NCI-H146 (cell line): ENCODE measurements at places on chromosomes 6 and 20.

- peak; percentile 63 for DNase-seq
Observed at GRCh38 chr20:2751878-2752566, 48.4 kb downstream of the CPXM1 start.

- DNase-seq, result peak; percentile 45
Observed at GRCh38 chr6:148538261-148539190, 195.9 kb downstream of the SASH1 start.

- no peak for DNase-seq
Observed at GRCh38 chr20:47004179-47004578, 109.5 kb downstream of the EYA2 start.

GRCh38 chr6:408599-409102, 17.1 kb downstream of the IRF4 start:
- DNase-seq, result peak; percentile 60

GRCh38 chr6:169008641-169009257, 244.9 kb downstream of the THBS2 start:
- DNase-seq, result no peak

- DNase-seq, result no peak
Observed at GRCh38 chr20:38669688-38670087, 54.6 kb upstream of the SLC32A1 start.

DNA sequence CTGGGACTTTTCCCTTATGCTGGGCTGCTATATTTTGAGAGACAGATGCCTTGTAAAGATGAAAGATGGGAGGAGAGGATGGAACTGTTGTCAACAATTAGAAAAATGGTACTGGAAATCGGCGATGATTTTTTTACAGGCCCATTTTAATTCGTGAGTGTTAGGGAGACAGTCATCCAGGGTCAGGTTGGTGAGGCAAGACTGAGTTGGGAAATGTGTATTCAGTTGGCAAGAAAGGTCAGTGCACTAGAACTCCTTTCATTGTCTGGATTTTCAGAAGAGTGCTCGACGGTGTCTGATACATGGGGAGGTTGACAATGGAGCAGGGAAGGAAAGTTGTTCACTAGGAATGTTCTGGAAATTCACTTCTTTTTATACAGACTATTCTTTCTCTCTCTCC, 394.4 kb downstream of the QKI start:
- no peak for DNase-seq

DNA sequence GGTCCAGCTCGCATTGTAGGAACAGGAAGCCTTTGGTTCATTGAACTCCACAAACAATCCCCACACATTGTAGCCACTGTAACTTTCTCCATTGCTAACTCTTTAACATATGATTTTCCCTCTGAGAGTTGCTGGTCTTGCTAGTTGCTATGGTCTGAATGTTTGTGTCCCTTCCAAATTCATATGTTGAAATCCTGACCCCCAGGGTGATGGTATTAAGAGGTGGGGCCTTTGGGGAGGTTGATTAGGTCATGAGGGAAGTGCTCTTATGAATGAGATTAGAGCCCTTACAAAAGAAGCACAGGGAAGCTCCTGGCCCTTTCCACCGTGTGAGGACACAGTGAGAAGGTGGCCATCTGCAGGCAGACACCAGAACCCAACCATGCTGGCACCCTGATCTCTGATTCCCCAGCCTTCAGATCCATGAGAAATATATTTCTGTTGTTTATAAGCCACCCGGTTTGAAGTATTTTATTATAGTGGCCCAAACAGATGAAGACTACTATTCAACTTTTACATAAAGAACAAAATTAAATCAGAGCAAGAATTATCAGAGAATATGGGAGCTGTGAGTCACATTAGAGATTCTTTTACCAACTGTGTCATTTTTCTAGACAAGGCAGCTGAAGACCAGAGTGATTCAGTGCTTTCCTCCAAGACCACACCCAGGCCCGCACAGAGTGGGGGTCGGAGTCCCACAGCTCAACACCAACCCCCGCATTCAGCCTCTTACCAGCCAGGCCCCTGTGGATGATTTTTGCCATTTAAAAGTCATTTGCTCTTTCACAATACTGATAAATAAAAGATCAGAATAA, 143.0 kb downstream of the SAMD5 start:
- DNase-seq, result peak; percentile 85

DNA sequence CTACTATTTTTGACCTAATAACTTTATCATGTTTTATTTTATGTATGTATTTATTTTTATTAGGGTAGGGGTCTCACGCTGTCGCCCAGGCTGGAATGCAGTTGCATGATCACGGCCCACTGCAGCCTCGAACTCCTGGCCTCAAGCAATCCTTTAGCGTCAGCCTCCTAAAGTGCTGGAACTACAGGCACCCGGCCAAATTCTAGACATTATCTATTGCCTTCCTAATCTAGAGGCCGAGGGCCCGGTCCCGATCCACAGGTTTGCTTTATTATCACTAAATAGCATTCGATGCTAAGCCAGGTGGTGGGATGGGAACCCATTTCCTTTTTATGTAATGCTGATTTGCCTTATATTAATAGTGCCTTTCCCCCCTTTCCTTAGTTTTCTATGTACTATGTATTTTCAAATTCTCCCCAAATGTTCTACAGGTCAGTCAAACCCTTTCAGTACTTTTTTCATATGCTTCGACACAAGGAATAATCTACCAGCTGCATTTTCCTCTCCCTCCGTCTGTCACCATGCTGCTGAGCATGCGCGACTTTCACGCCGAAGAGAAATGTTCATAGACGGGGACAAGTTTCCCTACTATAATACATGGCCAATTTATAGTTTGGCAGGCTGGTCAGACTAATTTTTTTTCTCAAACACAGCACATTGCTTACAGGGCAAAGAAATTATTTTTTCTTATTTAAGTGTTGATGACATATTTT, 6.4 kb downstream of the SERPINB6 start:
- no peak for DNase-seq

GRCh38 chr20:11936157-11936556, 18.5 kb downstream of the BTBD3 start:
- peak; percentile 100 for DNase-seq

DNA sequence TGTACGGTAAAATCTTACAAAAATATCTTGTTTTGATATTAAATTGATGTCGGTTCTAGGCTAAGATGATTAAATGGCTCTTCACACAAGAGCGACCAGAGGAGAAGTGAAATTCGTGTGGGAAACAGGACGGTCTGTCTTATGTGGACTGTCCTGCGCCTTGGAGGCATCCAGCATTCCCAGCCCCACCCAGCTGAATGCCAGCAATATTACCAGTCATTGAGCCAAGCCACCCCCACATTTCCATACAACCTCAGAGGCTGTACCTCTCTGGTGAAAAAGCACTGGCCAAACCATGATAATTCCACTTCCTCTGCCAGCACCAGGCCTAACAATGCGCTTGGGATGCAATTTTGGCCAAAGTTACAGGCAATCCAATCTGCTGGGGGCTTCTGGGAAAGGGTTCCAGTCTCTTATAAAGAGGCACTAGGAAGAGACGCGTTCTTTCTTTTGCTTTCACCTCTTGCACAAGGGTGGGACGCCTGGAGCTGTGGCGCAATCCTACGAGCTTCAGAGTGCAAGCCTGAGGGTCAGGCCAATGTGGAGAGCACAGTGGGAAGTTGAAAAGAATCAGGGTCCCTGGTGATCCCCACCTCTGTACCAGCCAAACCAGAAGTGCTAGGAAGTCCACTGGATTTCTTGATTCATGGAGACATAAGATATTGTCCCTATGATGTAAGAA, 213.1 kb downstream of the PREX1 start:
- DNase-seq, result no peak

DNA sequence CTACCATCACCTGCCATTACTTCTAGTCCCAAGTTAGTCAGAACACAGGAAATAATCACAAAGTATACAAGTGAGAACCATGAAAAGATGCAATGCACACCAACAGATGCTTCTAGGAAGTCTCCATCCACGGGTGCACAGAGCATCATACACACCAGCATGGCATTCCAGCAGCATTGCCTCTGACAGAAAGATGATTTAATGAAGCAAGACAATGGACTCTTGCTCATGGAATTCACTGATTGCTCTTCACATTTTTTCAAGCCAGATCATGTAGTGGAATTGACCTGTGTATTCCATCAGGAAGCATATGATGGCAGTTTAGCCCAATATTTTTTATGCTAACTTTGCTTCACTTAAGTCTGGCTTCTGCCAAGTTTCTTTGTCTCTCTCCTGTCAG, 406.3 kb upstream of the RGS17 start:
- no peak for DNase-seq

DNA sequence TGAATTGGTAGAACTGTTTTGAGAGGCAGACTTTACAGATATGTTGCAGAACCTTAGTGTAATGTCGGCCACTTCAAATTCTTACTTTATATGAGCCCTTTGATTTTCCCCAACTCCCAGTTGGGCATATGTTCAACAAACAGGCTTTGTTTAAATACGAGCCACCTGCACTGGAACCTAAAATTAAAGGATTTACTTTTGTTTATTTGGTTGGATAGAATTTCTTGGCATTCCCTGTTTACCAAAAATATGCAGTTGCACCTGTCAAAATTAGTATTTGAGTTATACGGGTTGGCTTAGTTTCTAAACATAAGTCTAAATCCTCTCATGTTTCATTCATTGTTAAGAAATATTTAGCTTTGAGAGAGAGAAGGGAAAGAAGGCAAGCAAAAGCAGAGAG, 2.4 kb upstream of the GLYATL3 start:
- peak; percentile 53 for DNase-seq

GRCh38 chr20:25273046-25273445, 25.2 kb downstream of the PYGB start:
- no peak for DNase-seq

DNA sequence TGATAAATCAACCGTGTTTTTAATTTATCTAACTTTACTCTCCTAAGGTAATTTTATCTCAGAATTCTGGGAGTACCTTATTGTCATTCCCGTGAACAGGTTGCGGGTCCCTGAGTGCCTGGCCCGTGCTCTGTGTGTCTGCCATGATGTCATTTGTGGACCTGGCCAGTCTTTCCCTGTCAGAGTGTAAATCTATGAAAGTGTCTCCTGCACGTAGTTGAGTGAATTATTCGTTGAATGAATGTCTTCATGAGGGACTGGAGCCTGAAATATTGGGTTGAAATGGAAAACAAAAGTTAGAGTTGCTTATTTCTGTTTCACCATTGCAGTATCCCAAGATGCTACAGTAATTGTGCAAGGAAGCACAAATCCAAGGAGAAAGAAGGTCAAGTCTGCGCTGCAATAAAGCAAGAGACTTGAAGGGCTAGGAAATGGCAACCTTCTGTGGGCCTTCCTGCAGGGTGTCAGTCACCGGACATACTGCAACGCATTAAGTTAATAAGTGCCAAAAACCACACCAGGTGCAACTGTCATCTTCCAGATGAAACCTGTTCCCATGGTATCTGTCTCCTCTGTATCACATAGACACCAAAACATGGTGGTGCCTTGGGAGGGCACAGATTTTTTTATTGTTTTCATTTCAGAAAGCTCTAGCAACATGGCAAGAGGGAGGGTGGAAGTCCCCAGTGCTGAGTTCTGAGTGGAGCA, 135.5 kb downstream of the ZDHHC14 start:
- DNase-seq, result no peak

- no peak for DNase-seq
Observed at GRCh38 chr6:135274561-135275293, 93.6 kb downstream of the MYB start.

DNA sequence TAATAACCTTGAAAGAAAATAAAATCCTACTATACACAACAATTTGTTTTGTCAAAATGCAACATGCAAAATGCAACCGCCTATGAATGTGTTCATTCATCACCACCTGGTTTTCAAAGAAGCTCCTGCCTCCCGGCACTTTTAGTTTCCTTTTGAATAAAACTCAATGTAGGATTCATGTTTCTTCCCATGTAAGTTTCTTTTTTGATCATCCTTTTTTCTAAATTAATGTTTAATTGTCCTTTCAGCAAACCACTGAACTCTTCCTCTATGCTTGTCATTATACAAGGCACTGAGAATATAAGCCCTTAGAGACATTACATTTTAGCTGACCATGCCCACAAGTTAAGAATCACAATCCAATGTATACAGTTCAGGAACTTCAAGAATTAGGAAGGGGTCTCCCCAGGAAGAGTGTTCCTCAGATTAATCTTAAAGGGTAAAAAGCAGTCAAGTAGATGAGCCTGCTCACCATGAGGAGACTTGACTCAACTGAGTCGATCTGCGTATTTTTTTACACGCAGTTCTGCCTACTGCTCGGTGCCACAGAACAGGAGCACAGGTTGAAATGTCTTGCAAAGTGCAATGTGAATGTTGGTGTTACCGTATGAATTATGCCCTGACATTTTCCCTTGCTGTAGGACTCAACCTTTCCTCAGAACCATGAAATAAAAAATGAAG, 7.2 kb upstream of the THEMIS start:
- DNase-seq, result no peak

GRCh38 chr20:50464026-50464724, 46.0 kb upstream of the PTPN1 start:
- peak; percentile 54 for DNase-seq

DNA sequence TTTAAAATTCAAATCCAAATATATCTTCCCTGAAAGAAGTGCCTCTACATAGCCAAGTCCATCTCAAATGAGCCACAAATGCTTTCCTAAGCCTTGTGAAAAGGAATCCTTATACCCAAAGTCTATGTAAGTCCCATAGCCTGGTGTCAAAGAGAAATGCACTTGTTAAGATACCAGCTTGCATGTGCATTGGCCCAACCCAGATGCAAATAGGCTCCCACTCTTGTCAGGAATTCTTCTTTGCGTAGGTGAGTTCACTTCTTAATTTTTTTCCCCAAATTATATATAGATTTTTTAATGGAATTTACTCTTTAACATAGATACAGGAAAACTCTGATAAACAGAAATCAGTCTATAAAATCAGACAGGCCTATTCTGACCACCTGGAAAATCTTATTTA, 105.6 kb downstream of the RALGAPA2 start:
- no peak for DNase-seq

GRCh38 chr6:167130008-167130677, 7.2 kb downstream of the CCR6 start:
- DNase-seq, result no peak

GRCh38 chr6:7909323-7910276, 988 bp downstream of the TXNDC5 start:
- peak; percentile 56 for DNase-seq

- DNase-seq, result peak; percentile 26
Observed at GRCh38 chr6:149336609-149336928, 19.1 kb downstream of the TAB2 start.

GRCh38 chr6:93604951-93605350, 185.6 kb upstream of the EPHA7 start:
- no peak for DNase-seq

DNA sequence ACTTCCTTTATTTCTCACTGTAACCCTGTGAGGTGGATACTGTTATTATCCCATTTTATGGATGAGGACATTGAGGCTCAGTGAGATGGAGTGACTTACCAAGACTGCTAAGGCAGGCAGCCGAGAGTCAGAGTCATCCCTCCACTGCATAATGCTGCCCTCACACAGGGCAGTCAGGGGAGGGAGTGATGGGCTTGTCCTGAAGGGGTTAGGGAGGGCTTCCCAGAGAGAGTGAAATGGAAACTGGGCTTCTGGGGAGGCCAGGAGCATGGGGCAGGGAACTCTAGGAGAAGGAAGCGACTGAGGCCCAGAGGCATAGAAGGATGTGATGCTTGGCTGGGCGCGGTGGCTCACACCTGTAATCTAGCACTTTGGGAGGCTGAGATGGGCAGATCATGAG, 31.1 kb downstream of the TM9SF4 start:
- DNase-seq, result no peak
